Stimulated activated naive CD4-positive, alpha-beta T cell (primary cell): ENCODE measurements at places on chromosomes 1 and 21.

- no peak for DNase-seq
Measured at GRCh38 chr1:147550302-147550937, 9.1 kb downstream of the BCL9 start.

DNA sequence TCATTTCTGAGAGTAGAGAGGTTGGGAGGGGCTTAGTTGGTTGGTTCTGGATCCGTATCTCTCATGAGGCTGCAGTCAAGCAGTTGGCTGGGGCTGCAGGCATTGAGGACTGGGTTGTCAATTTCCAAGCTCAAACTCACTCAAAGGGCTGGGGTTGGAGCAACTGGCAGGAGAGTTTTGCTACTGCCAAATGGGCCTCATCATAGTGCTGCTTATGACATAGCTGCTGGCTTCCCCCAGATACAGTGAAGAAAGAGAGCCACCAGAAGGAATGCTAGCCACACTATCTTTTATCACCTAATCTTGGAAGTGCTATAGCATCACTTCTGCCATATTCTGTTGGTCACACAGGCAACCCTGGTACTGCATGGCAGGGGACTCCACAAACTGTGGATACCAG, 363.5 kb upstream of the USP24 start:
- no peak for DNase-seq

DNA sequence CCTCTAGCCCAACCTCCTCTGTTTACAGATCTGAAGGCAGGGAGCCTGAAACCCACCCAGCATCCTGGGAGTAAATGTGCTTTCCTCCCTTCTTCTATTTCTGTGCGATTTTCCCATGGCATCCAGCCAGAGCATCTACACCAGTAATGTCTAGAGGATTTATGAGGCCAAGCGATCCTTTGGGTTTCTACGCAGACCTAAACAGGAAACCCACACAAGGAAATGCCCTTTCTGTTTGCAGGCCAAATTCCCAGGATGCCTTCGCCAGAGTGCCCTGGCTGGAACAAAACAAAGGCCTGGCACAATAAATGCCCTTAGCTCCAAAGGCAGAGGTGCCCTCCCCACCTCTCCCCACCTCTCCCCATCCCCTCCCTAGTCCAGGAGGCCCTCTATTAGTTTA, 110.5 kb upstream of the CDC42BPA start:
- DNase-seq = no peak

DNA sequence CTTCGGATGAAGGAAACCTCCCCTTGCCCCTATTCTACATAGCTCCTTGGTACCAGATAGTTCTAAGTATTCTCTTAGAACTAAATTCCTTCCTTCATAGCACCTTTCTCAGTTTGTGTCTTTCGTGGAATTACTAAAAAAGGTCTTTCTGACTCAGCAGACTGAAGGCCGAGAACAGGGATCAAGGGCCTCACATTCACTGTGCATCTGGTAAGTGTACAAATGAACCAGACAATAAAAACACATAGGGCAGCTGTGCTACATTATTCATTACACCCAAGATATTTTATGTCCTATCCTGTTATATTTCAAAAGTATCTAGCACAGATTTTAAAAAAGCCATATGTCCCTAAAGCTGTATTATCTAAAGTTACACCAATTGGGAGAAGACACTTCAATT, 62.9 kb upstream of the HP1BP3 start:
- no peak for DNase-seq

DNA sequence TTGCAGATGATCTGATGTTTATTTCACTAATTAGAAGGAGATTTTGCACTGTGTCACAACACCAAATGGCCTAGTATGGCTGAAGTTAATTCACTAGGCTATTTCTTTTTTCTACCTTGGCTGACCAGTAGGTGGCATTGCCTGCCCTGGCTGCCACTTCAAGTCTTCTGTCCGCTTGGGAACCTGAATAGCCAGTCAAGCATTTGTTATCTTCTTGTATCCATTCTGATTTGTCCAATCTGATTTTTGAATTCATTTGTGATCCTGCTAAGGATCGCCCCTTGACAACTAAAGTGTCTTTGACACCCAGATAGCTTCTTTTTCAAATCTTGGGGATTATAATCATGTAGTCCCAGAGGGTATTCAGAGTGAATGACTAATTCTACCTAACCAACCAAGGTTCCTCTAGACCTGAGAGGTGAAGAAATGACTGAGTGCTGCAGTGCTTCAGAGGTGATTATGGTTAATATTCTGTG, 99.4 kb downstream of the GIPC2 start:
- DNase-seq = no peak

- DNase-seq = no peak
Measured at GRCh38 chr21:46135782-46136395, 19.5 kb downstream of the FTCD start.

DNA sequence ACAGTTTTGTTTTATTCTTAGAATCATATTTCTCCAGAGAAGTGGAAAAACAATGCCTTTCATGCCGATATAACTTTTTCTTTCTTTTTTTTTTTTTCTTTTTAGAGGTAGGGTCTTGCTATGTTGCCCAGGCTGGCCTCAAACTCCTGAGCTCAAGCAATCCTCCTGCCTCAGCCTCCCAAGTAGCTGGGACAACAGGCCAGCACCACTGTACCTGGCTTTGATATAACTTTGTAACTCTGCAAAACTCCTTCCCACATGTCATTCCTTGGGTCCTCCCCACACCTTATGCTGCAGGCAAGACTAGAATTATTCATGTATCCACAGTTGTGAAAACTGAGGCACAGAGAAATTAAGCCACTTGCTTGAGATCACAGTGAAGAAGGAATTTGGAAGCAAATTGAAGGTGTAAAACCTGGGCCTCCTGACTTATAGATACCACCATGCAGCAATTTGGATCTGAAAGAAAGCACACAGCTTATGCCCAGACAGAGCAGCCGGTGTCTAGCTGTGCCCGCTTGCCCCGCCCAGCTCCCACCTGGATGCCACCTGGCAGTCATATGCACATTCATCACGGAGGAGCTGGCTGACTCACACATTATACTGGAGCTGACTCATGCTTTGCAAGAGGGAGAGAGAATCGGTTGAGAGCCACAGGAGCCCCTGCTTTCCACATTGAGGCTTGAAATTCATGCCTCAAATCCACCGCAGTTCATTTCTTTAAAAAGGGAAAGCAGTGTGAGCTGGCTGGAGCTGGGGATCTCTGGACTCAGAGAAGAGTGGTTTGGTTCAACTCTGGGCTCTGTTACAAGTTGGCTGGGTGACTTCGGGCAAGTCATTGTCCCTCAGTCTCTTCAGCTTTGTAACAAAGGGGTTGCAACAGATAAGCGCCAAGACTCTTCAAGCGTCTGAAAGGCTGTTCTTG, 8.3 kb upstream of the SLC2A1 start:
- no peak for DNase-seq

- no peak for DNase-seq
Measured at GRCh38 chr1:2099886-2100779, 49.9 kb downstream of the PRKCZ start.

DNA sequence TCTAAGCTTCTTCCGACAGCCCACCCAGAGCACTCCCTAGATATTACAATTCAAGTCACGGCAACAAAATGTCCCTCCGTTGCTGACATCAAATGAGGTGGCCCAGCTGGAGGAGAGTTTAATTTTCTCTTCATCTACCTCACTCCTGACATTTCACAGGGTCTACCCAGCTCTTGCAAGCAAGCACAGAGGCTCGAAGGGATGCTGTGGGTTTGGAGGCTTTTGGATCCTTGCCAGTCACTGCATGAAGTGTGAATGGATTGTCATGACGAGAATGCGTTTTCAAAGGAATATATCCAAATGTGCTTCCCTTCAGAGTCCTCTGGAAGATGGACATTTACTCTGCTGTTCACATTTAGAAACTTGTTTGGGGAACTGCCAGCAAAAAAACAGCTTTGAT, 33.5 kb downstream of the CAPN8 start:
- no peak for DNase-seq

DNA sequence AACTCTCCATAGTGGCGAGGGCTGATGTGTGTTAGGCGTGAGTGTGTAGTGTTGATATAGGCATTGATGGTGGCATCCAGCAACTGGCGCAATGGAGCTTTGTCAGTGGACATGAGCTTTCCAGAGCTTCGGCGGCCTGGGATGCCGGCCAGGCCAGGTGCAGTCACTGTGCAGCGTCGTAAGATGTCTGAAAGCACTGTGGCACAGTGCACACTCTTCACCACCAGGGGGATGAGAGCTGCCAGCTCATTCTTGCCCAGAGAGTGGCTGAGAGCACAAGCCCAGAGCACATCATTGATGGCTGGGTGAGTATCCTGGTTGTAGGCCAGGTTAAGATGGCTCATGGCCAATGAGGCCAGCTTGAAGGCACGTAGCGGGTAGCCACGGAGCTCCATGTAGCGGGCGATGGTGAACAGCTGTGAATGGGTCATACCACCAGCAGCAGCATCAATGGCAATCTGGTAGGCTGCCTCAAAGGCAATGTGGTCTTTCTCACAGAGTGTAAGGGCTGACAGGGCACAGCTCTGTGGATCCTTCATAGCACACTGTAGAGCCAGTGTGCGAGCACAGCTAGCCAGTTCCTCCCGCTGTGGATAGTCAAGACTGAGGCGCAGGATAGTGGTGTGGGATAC, 6.7 kb downstream of the UROD start:
- peak; percentile 13 for DNase-seq

DNA sequence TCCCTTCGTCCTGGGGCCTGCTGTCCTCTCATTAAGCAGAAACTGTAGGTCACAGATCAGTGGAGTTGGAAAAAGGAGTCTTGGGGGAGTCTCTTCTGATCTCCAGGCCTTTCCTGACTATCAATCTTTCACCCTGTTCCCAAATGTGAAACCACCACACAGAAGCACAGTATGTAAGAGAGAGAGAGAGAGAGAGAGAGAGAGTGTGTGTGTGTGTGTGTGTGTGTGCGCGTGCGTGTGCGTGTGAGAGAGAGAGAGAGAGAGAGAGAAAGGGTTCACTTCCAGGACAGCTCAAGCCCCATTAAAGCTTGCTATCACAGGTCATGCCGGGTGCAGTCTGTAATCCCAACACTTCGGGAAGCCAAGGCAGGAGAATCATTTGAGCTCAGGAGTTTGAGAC, 1.5 kb upstream of the TTC24 start:
- DNase-seq = no peak

- no peak for DNase-seq
Measured at GRCh38 chr1:218478336-218478735, 133.2 kb downstream of the TGFB2 start.

DNA sequence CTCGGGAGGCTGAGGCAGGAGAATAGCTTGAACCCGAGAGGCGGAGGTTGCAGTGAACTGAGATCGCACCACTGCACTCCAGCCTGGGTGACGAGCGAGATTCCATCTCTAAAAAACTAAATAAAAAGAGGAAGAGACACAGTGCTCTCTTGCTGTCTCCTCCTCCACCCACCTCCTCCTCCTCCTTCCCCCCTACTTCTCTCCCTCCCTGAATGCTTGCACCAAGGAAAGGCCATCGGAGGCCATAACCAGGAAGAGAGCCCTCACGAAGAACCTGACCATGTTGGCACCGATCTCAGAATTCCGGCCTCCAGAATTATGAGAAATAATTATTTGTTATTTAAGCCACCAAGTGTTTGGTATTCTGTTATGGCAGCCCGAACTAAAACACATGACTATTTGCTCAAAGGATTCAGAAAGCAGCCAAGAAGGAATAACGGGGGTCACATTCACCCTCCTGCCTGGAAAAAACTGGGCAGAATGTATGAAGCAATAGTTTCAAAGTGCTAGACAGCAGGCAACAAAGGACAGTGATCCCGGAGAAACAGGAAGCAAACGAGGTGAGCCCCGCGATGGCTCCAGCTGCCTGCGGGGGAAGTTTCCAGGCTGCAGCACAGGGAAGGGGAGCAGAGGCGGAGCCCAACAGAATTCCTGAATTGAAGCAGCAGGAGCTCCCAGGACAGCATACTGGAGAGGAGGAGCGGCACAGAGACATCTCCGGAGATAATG, 35.8 kb downstream of the LDLRAD1 start:
- DNase-seq = no peak

- DNase-seq = no peak
Measured at GRCh38 chr1:31201931-31202360, 37.7 kb downstream of the NKAIN1 start.

DNA sequence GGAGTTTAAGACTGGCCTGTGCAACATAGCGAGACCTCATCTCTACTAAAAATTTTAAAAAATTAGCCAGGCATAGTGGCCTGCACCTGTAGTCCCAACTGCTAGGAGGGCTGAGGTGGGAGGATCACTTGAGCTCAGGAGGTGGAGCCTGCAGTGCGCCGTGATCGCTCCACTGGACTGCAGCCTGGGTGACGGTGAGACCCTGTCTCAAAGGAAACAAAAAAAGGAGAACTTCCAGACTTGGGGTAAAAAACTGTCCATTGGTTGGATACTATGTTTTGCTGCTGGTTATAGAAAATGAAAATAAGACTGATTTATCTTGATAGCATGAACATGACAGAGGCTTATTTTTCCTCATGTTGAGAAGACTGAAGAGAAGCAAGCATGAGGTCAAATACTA, 79.4 kb downstream of the WDR4 start:
- no peak for DNase-seq

GRCh38 chr1:217524787-217525520, 105.9 kb downstream of the GPATCH2 start:
- DNase-seq = no peak

DNA sequence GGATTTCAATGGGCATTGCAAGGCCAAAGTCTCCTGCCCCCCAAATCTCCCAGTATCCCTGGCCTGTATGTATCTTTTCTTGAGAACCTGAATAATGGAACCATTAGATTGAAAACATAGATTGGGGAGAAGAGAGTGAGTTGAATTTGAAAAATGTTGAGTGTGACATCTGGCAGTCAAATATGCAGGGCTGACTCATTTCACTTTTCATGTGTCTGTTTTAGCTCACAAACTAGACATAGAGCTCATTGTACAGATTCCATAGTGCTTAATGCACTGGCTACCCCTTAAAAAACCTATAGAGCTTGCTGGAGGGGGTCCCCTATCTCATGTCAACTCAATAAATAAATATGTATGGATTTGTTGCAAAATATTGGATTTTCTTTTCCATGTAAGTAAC, 30.8 kb downstream of the DDR2 start:
- no peak for DNase-seq

DNA sequence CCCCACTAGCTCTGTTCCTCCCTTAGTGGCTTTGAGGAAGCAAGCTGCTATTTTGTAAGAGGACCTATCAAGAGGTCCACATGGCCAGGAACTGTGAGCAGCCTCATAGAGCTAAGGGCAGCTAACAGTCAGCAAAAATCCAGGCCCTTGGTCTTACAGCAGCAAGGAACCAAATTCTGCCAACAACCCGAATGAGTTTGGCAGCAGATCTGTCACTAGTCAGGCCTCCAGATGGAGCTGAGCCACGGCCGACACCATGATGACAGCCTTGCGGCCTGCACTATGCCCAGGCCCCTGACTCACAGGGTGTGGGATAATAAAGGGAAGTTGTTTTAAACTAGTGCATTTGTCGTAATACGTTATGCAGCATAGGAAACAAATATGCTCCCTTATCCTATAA, 28.0 kb upstream of the H3-3A start:
- no peak for DNase-seq
